IPS-NIHi11 (cell line): ENCODE measurements at places on chromosomes 4 and X.
A peak's percentile ranks its signal among the peaks of the same experiment; 100 is the strongest.

DNA sequence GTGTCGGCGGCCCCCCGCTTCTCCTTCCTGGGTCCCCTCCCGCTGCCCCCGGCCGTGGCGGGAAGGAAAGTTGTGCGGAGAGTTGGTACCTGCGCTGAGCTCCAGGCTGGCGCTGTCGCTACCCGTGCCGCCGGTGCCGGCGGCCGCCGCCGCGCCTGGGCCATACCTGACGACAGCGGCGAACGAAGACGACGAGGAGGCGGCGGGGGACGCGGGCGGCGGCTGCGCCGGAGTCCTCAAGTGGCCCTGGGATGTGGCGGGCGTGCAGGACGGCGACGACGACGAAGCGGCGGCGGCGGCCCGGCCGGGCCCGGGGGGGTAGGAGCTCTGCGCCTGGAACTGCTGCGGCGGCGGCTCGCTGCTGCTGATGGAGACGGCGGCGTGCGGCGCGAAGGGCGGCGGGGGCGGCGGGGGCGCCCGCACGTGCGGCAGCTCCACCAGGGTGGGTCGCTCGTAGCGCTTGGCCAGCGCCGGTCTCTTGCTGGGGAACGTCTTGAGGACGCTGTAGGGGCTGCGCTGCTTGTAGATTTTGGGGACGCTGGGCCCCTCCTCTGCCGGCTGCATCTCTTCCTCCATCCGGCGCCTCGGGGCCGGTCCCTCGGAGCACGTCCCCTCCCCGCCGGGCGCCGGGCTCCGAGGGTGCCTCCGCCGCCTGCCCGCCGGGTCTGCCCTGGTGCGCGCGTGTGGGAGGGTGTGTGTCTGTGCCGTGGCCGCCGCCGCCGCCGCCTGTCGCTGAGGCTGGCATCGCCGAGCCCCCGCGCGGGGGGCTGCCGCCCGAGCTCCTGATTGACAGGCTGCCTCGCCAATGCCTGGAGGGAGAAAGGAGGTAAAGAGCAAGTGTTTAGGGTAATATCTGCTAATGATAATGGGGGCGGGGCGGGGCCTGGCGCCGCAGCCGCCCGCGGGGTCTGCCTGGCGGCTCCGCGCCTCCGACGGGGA lies 618 bp downstream of the BEND4 start:
- peak; percentile 89 for DNase-seq

DNA sequence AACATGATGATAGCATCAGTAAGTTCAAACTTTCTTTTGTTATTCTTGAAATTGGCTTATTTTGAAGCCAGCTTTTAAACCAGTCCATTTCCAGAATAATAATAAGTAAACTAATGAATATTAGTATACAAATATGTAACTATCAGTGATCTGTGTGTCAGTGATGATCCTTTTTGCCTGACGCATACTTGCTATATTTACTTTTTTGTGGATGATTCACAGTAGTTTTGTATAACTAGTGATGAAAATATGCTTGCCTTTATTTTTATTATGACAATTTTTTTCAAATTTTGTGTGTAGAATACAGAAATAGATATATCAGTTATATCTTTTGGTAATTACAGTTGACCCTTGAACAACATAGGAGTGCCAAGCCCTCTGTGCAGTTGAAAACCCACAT lies 49.5 kb downstream of the USP53 start:
- no peak for DNase-seq

DNA sequence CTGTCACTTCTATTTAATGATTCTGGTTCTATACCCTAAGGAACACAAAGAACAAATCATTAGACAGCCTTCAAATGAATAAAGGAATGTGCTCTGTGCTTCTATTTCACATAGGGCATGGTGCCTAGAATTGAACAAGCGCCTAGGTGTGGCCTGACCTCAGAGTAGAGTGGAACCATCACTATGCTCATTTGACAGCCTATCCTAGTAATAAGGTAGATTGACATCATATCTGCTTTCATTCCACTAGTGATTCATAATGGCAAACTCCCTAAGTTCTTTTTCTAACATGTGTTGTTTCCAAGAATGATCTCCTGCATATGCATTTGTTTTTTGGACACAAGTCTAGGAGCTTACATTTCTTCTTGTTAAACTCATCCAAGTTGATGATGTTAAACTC lies 36.6 kb downstream of the METTL14 start:
- no peak for DNase-seq

GRCh38 chr4:176335421-176335820 lies 15.7 kb downstream of the SPCS3 start:
- no peak for DNase-seq

GRCh38 chr4:47662975-47663374 lies 174.9 kb downstream of the CORIN start:
- peak; percentile 38 for DNase-seq

DNA sequence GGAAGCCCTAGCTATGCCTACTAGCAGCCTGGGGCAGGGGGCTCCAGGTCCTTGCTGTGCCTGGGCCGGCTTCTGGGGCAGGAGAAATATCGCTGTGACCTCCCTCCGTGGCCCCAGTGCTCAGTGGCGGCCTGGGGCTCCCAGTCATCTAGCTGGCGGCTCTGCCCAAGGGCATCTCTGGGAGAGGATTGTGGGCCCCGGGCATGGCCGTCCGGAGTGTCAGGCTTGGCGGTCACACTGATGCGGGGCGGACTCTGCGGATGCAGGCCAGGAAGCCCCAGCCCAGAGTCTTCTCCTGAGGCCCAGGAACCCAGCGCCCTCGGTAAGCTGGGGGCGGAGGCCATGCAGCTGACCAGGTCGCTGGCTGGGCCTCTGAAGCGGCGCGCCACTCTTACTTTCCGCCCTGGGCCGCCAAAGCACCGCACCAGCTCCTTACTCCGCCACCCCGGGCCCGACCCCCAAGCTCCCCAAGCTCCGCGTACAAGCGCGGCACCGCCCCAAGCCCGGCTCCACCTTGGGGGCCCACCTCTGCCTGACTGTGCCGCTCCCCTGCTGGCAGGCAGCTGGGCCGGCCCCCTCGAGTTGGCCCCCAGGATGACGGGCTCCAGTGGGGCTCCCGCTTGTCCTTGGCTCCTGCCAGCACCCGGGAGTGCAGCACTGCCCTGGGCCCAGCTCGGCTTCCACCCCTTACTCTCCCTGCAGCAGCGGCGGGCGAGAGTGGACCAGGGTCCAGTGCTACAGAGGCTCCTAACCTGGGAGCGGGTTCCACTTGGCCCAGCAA lies 720.0 kb downstream of the PCDH18 start:
- DNase-seq = no peak

DNA sequence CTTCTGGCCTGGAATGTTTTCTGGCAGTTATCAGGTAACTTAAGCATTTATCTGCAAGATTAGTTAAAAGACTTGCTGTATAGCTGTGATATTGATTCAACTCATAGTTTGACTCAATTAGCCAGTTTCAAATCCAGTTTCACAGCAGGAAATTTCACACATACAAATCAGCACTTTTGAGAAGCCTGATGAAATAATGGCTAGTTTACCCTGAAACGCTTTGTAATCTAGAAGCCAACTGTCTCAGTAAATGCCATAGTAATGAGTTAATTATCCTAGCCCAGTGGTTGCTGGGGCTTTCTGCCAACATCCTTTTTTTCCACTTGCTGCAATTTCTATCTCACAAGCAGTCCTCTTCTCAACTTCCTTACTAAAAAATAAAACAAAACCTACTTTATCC lies 53.1 kb downstream of the ARHGEF38 start:
- DNase-seq = no peak

GRCh38 chr4:86957215-86957614 lies 22.4 kb downstream of the AFF1 start:
- DNase-seq = no peak

- DNase-seq = no peak
Measured at GRCh38 chrX:11591723-11592346, 73.9 kb downstream of the ARHGAP6 start.

- no peak for DNase-seq
Measured at GRCh38 chr4:145101091-145101490, 3.0 kb downstream of the ABCE1 start.

DNA sequence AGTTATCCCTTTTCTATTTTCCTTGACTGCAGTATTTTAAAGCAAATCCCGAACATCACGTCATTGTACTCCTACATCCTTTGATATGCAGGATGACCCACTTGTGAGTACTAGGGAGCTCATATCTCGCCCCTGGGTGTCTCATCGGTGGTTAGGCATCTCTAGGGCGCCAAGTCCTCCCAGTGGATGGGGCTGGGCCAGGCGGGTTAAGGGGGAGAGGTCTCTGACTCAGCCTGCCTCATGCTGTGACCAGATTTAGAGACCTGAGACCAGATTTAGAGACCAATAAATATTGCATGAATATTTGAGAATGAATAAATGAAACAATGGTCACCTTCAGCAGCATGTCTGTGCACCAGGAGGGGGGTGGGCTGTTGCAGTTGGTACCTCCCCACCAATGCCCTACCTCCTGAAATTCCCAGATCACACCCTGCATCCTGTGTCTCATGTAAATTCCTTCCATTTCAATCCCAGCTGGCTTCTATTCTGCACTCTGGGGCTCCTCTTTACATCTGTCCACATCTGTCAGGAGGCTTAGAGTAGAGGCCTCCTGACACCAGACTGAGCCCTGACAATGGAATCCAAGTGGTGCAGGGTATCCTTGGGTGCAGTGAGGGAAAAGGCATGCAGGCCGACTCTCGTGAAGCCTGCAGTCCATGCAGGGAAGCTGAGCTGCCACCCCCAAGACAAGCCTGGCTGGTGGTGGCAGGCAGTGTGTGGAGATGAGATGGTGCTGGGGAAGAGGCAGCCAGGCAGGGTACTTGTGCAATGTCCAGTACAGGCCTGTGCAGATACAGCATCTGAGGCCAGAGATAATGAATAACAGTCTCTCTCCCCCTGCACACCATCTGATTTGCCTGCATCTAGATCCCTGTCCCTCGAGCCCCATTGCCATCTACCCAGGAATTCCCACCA lies 5.2 kb downstream of the APLN start:
- no peak for DNase-seq

DNA sequence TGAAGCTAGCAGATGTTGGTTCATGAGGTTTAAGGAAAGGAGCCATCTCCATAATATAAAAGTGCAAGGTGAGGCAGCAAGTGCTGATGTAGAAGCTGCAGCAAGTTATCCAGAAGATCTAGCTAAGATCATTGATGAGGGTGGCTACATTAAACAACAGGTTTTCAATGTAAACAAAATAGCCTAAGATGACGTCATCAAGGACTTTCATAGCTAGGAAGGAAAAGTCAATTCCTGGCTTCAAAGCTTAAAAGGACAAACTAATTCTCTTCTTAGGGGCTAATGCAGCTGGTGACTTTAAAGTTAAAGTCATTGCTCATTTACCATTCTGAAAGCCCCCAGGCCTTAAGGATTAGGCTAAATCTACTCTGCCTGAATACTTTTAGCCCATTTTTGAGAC lies 141.9 kb downstream of the MID1IP1 start:
- DNase-seq = no peak

DNA sequence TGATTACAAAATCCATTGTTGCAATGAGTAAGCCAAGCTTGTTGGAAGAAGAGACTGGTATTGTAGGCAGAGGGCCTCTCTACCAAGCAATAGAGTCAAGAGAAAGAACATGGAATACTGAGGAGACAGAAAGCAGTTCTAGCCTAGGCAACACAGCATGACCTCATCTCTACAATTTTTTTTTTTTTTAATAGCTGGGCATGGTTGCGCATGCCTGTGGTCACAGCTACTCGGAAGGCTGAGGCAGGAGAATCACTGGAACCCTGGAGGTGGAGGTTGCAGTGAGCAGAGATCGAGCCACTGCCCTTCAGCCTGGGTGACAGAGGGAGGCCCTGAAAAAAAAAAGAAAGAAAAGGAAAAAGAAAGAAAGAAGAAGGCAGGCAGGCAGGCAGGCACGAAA lies 11.7 kb upstream of the ZBTB33 start:
- no peak for DNase-seq

- no peak for DNase-seq
Measured at GRCh38 chr4:183591301-183591700, 67.7 kb downstream of the RWDD4 start.

DNA sequence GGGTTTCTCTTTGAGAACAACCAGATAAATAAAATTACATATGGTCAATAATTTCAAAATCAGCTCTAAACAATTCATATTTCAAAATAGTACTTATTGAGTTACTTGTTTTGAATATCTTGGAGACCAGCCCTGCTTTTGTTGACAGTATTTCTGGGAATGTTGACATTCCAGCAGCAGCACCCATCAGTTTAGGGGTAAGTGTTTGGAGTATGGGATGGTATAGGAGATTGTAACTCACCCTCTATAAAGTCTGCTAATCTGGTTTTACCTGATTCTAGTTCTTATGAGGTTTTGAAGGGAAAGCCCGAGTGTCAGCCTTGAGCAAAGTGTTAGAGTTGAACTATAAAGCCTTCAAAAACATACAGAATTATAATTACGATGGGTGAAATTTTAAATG lies 139.2 kb upstream of the ANKRD50 start:
- no peak for DNase-seq

- no peak for DNase-seq
Measured at GRCh38 chr4:31349907-31350306, 629.7 kb downstream of the PCDH7 start.

GRCh38 chr4:3792813-3793212 lies 26.6 kb downstream of the ADRA2C start:
- DNase-seq = peak; percentile 81

GRCh38 chr4:74120086-74120485 lies 21.1 kb upstream of the CXCL2 start:
- no peak for DNase-seq

DNA sequence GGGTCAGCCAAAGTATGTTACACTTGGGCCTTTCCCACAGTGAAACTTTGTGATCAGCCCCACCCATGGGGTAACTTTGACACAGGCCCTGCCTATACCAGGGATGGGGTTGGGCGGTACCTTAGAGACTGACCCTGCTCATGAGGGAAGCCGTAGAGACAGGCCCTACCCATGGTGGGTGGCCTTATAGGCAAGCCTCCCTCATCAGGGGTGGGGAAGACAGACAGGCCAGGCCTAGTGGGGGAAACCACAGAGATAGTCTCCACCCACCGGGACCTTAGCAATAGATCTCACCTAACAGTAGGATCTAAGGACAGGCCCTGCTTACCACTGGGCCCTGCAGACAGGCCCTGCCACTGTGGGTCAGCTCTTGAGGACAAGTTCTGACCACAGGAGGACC lies 6.8 kb downstream of the PLP2 start:
- DNase-seq = no peak

GRCh38 chr4:14177987-14178386 lies 550.5 kb upstream of the BOD1L1 start:
- DNase-seq = no peak

GRCh38 chr4:53479736-53480525 lies 102.5 kb downstream of the FIP1L1 start:
- DNase-seq = no peak

DNA sequence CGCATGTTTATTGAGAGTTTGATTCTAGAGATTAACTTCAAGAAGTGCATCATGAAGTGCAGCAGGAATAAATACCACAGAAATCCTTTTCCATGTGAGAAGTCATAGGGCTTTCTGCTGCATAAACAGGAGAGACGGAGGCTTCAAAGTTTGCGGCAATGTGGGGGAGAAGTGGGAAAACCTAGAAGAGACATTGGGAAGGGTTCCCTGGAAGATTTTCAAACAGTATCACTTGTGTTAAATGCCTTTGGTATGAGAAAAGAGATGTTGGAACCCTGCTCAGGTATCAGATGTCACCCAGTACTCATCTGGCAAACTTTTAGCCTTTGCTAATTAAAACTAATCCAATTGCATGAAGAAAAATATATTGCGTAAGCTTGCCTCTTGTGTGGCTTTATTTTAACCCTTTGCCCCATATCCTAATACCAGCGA lies 15.4 kb downstream of the NHS start:
- DNase-seq = no peak
